ENCODE measurements at places on chromosomes 1 and 21.

DNA sequence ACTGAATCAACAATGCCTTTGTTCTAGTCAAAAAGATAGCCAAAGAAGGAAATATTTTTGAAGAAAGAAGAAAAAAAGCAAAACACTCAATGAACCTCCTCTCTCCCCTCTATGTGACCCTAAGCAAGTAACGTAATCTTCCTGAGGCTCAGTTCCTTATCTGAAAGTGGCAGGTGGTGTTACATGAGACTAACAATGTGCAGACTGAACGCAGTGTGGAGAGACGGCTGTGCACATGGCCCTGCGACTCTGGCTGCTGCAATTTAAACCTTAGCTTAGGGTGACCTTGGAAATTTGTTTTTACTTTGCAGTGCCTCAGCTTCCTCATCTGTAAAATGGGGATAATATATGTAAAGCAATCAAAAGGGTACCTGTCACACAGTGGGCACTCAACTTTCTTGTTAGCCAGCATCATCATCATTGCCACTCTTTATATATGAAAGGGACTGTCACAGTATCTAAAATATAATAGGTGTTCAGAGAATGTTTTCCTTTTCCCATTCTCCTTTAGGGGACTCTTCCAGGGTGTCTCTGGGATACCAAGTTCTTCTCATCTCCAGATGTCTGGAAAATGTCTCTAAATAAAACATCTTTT, 100.1 kb upstream of the JUN start:
- DNase-seq = no peak

- DNase-seq = no peak
Observed at GRCh38 chr1:182877842-182878241, 38.7 kb downstream of the DHX9 start.

GRCh38 chr1:222404710-222405109, 143.2 kb downstream of the HHIPL2 start:
- DNase-seq = no peak

DNA sequence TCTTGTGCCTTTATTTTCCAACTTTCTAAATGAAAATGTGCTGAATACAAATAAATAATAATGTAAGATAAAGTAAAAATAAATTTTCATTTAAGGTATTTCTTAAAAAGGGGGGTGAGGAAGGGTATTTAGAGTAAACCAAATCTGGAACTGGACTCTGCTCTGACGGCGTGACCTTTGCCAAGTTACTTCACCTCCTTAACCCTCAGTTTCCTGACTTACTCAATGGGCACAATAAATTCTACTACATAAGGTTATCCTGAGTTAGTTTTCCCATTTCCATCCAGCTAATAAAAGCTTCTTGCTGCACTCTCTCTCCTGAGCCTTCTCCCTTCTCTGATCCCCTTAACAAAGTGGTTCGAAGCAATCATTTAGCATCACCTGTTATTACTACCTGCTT, 93.9 kb downstream of the NID1 start:
- no peak for DNase-seq

DNA sequence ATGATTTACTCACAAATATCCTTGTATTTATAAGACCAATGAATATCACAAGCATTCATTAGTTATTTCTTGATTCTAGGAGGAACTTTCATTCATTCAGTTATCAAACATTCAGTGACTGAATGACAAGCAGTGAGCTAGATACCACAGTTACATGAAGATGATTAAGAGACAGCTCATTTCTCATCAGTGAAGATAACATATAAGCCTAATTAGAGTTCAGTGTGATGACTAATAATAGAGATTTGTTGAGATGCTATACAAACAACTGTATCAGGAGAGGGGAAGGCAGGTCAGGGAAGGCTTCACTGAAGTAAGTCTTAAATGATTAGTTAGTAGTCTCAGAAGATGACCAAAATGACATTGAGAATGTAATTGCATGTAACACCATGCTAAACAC, 14.6 kb upstream of the C1orf105 start:
- no peak for DNase-seq

- no peak for DNase-seq
Observed at GRCh38 chr1:86016076-86016759, 140.4 kb downstream of the COL24A1 start.

DNA sequence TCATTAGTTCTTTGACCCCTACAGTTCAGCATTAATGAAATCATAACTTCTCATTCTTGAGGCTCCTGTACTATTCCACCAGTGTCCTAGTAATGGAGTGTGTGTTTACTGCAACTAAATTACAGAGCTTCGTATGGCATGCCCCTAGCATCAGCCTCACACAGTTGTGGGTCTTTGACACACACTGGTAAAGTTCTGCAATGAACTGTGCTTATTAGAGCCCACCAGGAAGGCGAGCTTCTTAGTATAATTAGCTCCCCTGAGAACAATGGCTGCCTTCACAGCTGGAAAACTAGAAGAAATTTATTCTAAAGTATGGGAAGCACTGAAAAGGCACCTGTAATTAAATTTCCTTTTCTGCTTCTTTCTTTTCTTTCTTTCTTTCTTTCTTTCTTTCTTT, 251.1 kb upstream of the RGS18 start:
- no peak for DNase-seq

GRCh38 chr1:24586970-24587820, 31.3 kb downstream of the NCMAP start:
- DNase-seq = peak; percentile 15

GRCh38 chr1:53498555-53499131, 39.4 kb downstream of the DMRTB1 start:
- DNase-seq = no peak

GRCh38 chr21:34180826-34181359, 107.5 kb downstream of the MRPS6 start:
- no peak for DNase-seq

GRCh38 chr1:36530791-36531190, 48.1 kb upstream of the CSF3R start:
- DNase-seq = no peak

DNA sequence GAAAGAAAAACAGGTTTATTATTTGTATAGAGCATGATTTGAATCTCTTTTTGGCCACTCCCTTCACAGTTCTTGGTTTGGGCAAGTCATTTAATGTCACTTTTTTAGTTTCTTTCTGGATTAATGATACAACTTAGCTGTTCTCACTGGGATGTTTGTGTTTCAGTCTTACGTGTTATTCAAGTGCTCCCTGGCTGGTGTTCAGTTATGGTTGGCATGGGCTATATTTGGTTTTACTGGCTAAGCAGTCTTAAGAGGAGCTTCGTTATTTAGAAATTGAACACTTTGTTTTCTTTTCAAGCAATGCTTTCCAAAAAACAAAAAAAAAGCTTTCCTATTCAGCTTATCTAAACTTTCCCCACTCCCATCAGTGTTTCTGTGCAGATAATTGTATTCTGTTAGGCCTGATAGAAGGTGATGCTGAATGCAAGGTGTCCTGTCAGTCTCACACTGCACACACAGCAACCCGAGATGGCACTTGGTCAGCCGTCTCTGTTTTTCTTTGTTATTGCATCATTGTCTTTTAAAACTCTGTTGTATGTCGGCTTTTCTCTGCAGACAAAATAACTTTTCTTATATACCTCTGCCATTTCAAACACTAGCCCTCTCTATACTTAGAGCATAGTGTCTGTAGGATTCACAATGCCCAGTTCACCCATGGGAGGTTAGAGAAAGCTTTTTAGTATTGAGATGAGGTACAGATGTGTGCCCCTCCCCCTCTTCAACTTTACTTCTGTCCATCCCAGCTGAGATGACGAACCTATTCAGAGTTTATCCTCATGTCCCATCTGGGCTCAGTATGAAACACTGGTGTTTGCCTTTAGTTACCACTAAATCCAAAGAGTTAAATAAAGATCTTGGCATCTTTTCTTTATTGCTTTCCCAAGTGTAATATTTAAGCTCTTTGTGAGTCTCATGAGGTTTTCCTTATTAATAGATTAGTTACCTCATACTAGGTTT, 80.2 kb downstream of the VPS13D start:
- no peak for DNase-seq

DNA sequence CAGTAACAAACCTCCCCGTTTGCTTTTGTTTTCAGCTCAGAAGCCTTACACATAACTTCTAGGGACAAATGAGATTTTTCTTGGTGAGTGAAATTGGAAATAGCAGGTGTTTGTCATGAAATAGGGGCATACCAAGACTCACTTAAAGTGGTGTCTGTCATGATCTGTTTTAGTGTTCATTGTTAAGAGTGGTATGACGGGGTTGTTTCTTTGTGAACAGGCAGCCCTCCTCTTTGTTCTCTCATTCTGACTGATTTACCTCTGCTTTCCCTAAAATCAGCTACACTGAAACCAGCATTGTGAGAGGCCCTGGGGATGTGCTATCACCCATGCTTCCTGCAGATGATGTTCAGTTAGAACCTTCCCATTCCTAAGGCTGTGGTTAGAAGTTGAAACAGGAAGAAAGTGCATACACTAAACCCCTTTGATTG, 2.5 kb upstream of the ERO1B start:
- no peak for DNase-seq

Data from stimulated activated CD4-positive, alpha-beta T cell treated with anti-CD3 and anti-CD28 coated beads, Interleukin-12 subunit alpha, Interleukin-12 subunit beta, amount 100 ng/mL, for 48 hours (primary cell).